ENCODE measurements at places on chromosomes 7 and 10.

DNA sequence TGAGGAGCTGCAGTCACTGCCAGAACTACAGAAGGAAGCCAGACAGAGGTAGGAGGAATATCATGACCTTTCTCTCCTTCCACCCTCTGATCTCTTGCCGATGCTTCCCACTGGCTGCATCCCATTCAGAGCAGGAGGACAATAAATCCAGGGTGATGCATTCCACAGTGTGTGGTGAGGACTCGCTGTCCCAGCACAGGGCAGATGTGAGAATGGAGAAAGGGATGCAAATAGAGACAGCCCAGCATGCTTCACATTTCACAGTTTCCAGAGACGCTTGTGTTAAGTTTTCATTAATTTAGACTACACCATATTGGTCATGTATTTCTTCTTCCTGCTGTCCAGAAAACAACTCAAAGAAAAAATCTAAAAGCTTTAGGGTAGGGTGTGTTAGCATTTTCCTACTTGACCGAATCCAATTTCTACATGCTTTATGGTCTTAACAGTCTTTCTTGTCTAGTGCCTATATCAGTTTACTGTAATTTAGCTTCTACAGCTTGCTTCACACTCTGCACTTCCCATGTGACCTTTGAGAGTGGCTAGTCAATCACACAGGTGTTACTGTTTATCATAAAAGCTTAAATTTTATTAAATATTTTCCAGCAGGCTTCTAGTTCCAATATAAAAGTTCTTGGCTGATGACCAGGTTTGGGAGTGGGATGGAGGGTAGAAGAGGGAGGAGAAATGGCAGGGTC, 155.6 kb downstream of the RAPGEF5 start:
- no peak for DNase-seq

GRCh38 chr10:131833013-131833412, 67.8 kb upstream of the PPP2R2D start:
- no peak for DNase-seq

DNA sequence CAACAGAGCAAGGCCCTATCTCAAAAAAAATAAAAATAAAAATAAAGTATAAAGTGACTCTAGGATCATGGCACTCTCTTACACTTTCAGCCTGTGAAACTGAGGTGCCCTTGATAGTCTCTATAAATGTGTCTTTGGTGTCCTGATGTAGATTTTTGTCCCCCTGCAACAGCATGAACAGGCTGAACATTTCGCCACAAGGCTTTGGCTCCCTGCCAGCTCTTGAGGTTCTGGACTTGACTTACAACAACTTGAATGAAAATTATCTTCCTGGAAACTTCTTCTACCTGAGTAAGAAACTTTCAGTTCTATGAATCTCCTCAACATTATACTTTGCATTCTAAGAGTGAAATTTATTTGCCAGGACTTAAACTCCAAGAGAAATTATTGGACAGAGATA, 48.1 kb upstream of the BMS1 start:
- DNase-seq = no peak

DNA sequence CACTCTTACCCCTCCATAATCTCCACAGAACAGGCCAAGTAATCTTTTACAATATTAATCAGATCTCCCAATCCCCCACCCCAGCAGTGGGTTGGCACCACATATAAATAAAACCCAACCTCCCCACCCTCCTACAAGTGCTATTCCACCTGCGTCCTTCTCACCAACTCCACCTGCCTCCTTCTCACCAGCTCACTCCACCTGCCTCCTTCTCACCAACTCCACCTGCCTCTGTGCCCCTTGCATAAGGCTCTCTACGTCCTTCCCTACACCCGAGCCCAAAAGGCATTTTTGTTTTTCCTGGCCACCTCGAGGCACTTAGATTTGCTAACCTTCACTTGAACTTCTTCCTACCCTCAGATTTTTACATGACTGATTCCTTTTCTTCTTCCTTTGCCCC, 89.7 kb downstream of the ATE1 start:
- no peak for DNase-seq

- peak; percentile 25 for DNase-seq
These were observed 89.2 kb downstream of the DLG5 start for GRCh38 chr10:77837248-77837924.

DNA sequence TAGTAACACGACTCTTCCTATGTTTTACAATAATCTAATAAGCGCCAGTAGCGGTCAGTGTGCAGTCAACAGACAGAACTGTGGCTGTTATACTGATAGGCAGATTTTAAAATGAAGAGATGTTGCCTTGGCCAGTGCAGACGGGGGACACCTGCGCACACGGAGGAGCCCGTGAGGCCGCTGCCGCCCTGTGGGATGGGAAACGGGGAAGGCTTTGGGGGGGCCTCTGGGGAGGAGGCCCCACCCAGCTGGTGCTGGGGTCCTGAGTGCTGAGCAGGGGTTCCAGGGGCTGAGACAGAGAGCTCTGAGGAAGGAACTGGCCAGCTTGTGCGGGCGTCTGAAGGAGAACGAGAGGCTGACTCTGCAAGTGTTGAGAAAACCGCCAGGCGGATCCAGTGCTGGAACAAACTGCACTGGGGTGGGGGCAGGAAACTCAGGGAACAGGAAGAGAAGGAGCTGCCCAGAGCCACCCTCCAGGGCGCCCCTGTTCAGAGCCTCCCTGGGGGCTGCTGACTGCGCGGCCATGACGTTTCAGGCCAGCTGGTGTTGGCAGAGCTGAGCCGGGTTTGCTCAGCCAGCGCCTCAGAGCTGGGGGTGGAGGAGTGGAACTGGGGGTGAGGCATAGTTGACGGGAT, 426.4 kb downstream of the TCERG1L start:
- no peak for DNase-seq

GRCh38 chr10:81873231-81873931, 1.6 kb upstream of the NRG3 start:
- DNase-seq = no peak

DNA sequence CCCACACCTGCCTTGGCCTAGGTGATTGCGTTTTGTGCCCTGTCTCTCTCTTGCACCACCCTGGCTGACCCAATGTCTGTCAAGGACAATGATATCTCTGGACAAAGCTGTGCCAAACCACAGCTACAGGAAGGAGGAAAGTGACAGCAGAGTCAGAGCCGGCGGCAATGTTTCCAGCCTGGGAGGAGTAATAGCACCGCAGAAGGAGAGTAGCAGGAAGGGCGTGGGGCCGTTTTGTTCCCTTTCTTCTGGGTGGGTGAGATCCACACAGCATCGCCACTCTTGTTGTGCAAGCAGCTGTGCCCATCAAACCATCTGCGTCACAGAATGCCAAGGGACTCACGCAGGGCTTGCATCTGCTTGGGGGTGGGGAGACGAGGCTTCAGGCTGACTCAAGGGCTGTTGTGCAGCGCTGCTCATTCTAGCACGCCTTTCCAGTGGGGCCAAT, 341.6 kb upstream of the AUTS2 start:
- DNase-seq = no peak

- no peak for DNase-seq
These were observed 22.8 kb downstream of the BRAF start for GRCh38 chr7:140901941-140902302.

DNA sequence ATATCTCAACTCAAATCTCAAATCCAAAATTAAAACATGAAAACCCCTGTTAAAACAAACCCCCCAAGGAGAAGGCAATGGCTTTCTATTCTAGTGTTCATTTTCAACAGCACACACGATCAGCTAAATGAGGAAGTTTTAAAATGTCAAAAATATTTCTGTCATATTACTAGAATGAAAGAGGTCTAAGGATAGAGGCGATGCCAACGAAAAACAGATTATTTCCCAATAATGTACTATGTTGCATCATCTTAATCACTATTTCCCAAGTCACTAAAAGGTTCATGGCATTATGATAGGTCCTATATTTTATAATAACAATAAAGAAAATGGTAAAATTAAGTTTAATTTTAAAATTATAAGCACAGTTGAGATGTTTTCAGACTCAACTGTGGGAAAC, 10.1 kb downstream of the CNOT4 start:
- no peak for DNase-seq

GRCh38 chr7:45717537-45718235, 143.5 kb downstream of the ADCY1 start:
- no peak for DNase-seq

DNA sequence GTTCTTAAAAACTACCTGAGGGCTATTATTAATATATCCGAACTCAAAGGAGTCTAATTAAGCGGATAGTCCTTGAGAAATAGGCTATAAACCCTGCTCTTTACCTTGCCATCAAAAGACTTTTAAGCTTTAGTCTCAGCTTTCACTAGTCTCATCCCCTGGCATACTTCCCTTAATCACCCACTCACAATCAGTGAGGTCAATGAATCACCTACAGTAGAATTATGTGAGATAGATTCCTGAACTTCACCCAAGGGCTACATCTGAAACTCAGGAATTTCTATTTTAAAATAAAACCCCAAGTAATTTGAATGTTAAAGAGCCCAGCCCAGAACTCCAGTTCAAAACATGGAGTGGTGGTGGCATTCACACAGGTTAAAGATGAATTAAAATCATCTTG, 108.7 kb downstream of the ETV1 start:
- DNase-seq = no peak

GRCh38 chr7:668139-668931, 58.2 kb upstream of the DNAAF5 start:
- DNase-seq = no peak

- peak; percentile 7 for DNase-seq
These were observed 57.2 kb upstream of the ECHDC3 start for GRCh38 chr10:11684717-11685645.

- DNase-seq = no peak
These were observed 1.1 kb upstream of the DLG5 start for GRCh38 chr10:77927402-77928246.

DNA sequence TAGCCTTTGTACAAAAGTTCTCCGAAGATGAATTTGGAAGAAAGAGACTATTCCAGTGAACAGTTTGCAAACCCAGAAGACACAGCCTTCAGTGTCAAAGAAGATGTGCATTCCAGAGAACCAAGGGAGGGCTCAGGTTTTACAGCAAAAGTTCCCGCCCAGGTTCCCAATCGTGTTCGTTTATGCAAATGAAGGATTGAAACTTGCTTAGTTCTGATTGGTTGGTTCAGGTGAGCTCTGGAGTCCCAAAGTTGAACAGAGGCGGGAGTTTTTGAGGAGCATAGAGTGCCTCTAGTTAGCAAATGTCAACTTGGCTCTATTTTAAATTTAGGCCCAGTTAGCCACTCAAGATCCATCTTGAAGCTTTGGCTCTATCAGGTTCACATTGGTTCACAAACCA, 51.3 kb downstream of the TMEM270 start:
- DNase-seq = no peak

DNA sequence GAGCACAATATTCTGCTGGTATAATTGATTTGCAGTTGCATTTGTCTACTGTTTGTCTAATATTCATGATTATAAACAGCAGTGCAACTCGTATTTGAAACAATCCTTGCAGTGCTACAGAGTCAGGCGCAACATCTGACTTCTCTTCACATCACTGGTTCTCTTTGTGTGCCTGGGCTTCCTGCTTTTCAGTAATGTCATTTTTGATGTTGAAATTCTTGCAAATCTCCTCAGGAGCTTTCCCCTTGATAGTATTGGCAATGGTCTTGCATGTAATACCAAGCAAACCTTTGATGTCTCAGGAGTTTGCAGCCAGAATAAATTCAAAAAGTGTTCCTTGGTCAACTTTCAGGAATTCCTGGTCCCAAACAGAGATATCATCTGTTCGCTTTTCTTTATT, 20.2 kb downstream of the HPS6 start:
- no peak for DNase-seq

DNA sequence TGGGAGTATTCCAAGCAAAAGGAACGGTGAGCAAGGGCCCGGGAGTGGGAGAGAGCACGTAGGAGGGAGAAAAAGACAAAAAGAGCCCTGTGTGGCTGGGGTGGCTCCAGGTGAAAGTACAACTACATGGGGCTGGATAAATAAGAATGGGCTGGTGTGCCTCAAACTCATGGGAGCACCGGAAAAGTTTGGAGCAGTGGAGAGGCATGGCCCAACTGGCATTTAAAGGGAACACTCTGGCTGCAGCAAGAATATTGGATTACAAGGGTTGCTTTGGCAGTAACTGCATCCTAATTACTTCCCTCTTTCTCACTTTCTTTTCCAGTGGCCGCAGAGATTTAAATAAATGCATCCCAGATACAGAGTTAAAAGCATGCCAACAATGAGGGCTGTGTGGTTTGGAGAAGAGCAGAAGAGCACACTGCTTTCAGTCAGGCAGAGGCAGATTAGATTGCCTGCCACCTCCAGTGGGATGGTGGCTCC, 39.1 kb upstream of the HERPUD2 start:
- DNase-seq = no peak

DNA sequence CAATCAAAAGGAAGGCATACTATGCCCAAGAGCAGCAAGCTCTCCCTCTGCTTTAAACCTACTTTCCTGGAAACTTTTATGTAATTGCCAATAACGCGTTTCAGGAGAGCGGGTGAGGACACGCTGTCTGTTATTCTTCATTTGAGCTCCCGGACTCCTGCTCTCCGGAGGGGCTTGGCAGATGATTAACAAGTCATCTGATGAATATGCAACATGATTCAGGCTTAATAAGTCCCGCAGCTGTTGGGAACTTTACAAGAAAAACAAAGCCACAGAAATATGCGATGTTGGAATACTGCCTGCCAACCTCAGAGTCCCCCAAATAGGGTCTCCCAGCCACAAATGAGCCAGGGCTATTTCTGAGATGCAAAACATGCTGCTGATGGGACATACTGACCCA, 348.0 kb downstream of the GPAM start:
- no peak for DNase-seq

All from stimulated activated CD8-positive, alpha-beta memory T cell treated with anti-CD3 and anti-CD28 coated beads, Interleukin-2, amount 100 ng/mL, for 1 hour (primary cell).